Endothelial cell (in vitro differentiated cells): ENCODE measurements at places on chromosomes 6 and 20.

DNA sequence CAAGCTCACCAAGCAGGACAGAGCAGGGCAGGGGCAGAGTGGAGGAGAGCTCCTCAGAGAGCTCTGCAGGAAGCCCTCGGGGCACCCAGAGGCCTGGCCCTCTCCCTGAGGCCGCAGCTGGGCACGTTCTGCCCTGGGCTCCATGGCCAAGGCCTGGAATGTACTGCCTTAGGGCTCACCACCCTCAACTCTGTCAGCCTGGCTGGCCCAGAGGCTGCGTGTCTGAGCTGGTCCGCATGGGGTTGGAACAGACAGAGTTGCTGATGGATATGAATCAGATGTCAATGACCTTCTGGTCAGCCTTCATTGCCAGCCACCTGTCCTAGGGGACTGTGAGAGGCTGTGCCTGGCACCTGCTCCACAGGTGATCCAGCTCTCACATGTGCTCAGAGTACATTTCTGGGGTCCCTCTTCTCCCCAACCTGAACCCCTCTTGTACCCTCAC lies 33.2 kb upstream of the PCMTD2 start:
- no peak for DNase-seq

GRCh38 chr20:57205606-57206219 lies 60.7 kb downstream of the BMP7 start:
- DNase-seq, result no peak

DNA sequence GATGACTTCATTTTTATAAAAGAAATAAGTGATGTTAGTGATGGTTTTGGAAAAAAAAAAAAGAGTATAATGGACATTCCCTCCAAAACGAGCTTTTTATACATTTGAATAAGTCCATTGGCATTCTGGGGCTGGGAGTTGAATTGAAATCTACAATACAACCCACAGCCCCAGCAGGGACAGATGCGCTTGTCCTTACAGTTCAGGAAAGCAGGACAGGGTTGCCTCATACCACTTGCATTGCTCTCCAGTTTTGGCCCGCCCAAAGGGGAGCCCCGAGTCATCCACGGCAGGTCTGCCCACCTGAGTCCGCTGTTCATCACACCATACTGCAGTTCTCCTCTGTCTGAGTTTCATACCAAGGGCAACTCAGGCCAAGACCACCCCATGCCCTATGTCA lies 46.2 kb downstream of the VAPB start:
- no peak for DNase-seq

DNA sequence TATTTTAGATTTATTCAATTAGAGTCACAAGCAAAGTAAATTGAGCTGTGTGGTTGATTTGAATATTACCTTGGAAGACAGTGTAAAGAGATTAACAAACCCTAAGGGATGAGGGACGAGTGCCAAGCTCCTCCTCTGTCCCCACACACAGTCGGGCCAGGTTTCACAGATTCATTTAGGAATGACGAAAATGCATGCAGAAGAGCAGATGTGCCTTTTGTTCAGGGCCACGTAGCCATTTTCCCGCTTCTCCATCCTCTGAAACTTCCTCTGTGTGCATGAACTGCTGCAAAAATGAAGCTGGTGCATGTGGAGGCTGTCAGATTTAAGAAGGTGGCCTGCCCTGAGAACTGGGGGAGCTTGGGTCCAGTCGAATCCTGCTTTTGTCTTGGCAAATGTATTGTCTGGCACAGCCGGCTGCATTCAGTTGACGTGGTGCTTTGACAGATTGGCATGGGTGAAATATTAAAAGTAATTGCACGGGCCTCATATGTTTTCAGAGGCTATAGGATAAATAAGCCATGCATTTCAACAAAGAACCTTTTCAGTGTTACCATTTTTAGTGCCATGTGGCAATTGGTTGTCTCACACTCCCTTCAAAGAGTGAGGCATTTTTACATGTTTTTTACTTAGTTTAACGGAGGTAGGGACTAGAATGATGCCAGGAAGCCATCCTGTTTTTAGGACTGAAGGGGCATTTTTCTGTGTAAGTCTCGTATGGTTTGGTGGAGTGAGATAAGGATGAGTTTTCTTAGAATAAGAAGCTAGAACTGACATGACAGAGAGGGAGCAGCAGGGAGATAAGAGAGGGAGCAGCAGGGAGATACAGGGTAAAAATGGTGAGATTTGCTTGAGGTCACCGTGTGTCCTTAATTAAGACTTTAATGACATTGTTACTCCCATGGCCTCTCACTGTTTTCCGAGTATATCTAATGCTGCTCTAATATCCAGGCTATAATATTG lies 361.1 kb downstream of the NRN1 start:
- DNase-seq, result no peak

DNA sequence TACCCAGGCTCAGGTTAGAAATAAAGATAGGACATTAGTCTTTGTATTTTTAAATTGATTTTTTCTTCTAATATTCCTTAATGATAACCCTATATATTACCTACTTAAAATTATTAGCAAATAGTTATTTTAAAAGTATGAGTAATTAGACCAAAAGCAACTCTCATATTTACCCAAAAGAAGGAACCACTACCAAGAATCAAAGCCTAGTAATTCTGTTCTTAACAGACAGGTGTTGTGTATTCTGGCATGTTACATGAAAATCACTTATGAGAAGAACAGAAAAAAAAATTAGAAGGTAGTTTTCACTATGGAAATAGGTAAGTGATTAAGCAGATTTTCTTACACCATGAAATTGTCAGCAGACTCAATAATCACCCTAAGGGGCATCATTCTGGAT lies 105.1 kb downstream of the ATG5 start:
- DNase-seq, result no peak

DNA sequence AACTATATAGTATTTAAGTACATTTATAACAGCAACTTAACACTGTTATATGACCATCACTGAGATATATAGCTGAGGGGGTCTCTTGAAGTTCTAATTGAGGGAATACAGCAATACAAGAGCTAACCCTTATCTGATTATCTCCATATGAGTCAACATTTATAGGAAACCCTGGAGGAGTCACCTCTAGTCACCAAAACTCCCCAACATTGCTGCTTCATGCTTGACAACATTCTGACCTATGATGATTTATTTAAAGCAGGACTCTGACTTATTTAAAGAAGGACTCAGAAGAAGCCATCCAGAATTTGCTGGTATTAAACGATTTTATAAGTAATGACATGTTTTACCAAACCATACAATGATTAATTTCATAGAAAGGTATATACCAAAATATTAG lies 182.6 kb upstream of the NOX3 start:
- DNase-seq, result no peak

GRCh38 chr6:165245287-165245686 lies 64.1 kb downstream of the C6orf118 start:
- DNase-seq, result no peak
